Muscle of leg (tissue), 16 donors: ENCODE measurements at places on chromosomes 4 and X. TPM values are rescaled to one million over a fixed set of nuclear protein-coding genes. Genes with fewer than 3 reads are reported as not detected.

GRCh38 chrX:13955095-13955647 is 74.5 kb downstream of the GEMIN8 start:
- DNase-seq = no peak
- H3K27me3 ChIP-seq = peaks cover 32% of the 10 kb centered on the region
- H3K4me3 ChIP-seq = no peak overlapping the region

DNA sequence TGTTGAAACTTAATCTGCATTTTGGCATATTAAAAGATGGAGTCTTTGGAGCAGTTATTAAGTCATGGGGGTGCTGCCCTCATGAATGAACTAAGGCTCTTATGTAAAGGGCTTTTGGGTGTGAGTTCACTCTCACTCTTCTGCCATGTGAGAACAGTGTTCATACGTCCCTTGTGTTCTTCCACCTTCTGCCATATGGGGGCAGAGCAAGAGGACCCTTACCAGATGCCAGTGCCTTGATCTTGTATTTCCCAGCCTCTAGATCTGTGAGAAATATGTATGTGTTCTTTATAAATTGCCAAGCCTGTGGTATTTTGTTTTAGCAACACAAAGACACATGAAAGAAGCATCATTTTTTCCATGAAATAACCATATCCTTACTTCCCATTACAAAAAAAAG is 213.9 kb downstream of the SPOCK3 start:
- H3K36me3 ChIP-seq = no peaks in the 10 kb centered on the region
- H3K27me3 ChIP-seq = no peaks in the 10 kb centered on the region
- no peaks in the 10 kb centered on the region for H3K4me1 ChIP-seq
- H3K27ac ChIP-seq = no peak overlapping the region

ADH1A gene
- total RNA-seq = 0.49 TPM

ADH1B gene
- total RNA-seq = 6.3 TPM

RPA4 gene
- total RNA-seq = 0.93 TPM

DNA sequence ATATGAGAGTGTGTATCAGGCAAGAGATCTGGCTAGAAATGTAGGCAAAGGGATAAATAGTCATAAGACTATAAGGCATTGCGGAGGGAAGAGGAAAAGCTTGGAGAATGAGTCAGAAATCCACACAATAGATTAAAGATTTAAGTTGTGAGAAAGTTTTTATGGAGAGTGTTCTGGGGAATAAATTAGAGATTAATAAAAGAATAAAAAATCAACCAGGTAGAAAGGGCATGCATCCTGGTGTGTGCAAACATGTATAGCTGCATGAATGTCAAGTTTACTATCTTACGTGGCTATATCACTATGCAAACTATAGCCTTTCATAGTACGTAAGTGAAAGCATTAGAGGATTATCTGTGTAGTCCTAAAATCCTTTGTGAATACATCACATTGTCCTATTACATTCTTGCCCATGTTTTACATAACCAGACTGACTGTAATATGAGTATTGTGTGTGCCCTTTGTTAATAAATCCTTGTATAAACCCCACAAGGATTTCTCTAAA is 36.9 kb downstream of the SNCA start:
- no peak overlapping the region for H3K27ac ChIP-seq
- no peaks in the 10 kb centered on the region for H3K27me3 ChIP-seq
- H3K4me1 ChIP-seq = no peaks in the 10 kb centered on the region
- H3K4me3 ChIP-seq = no peak overlapping the region
- no peaks in the 10 kb centered on the region for H3K36me3 ChIP-seq

DNA sequence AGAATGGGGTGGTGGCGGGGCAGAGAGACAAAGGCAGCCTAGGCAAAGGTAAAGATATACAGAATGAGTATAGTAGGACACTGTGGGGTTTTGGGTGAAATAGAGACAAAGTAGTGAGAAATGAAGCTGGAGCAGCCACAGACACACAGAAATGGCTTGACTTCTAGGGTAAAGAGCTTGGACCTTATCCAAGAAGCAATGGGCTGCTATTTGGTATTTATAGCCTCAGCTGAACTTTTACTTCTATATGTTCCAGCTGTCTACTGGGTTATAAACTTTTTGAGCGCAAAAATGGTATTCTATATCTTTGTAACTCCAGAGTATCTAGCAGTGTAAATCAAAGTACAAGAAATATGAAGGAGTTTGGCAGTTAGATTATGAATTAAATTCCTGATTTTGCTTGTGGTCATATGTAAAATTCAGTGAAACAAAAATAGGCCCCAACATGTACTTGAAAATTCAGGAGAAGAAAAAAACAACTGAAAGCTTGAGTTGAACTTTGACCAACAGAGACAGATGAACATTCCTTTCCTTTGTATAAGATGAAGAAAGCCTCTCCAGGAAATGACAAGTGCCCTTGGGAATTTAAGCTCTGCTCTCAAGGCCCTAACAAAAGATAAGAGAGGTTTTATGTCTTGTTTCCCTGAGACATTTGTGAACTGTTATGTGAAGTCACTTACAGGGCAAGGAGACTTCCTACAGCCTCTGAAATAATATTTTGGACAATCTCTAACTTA is 354.1 kb downstream of the CHIC1 start:
- H3K4me3 ChIP-seq = no peak overlapping the region
- H3K27ac ChIP-seq = no peak overlapping the region
- no peaks in the 10 kb centered on the region for H3K36me3 ChIP-seq
- DNase-seq = peak; percentile 50
- peaks cover 2% of the 10 kb centered on the region for H3K4me1 ChIP-seq

- H3K27me3 ChIP-seq = peaks cover 18% of the 10 kb centered on the region
- no peak overlapping the region for H3K27ac ChIP-seq
- H3K36me3 ChIP-seq = no peaks in the 10 kb centered on the region
- no peak overlapping the region for H3K4me3 ChIP-seq
- no peak for DNase-seq
These were observed 135.3 kb upstream of the IL1RAPL2 start for GRCh38 chrX:104430742-104431119.

- H3K4me3 ChIP-seq = no peak overlapping the region
- no peak for DNase-seq
- H3K4me1 ChIP-seq = peaks cover 2% of the 10 kb centered on the region
- no peak overlapping the region for H3K27ac ChIP-seq
- no peaks in the 10 kb centered on the region for H3K27me3 ChIP-seq
These were observed 995 bp upstream of the NFXL1 start for GRCh38 chr4:47915378-47915777.

GRCh38 chr4:166012129-166013030 is 139.3 kb downstream of the TLL1 start:
- H3K4me3 ChIP-seq = no peak overlapping the region
- H3K36me3 ChIP-seq = no peaks in the 10 kb centered on the region
- no peak for DNase-seq
- no peaks in the 10 kb centered on the region for H3K4me1 ChIP-seq

SLIT2 gene
- total RNA-seq = 10.7 TPM

GRCh38 chr4:159216834-159217233 is 114.0 kb downstream of the RAPGEF2 start:
- H3K36me3 ChIP-seq = no peaks in the 10 kb centered on the region
- no peak for DNase-seq
- H3K27me3 ChIP-seq = no peaks in the 10 kb centered on the region
- H3K27ac ChIP-seq = no peak overlapping the region
- H3K4me1 ChIP-seq = no peaks in the 10 kb centered on the region
- no peak overlapping the region for H3K4me3 ChIP-seq

MAB21L2 gene
- total RNA-seq = 0.22 TPM

DNA sequence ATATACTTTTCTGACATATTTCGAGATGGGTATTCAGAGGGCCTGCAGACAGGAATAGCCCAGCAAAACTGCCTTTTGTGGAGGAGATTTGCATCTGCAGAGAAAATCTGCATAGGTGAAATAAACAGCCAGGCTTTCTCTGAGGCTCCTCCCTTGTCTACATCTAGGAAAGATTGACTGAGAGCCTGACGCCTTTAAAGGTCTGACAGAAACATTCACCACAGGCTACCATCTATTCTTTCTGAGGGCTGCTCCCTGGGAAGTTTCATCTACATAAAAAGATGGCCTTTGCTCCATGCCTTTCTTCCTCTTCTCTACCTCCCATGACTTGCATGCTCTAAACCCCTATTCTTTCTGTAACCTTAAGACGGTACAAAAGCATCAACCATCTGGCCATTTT is 55.0 kb upstream of the AP1S2 start:
- no peak for DNase-seq
- no peak overlapping the region for H3K27ac ChIP-seq
- peaks cover 37% of the 10 kb centered on the region for H3K27me3 ChIP-seq
- no peak overlapping the region for H3K4me3 ChIP-seq
- no peaks in the 10 kb centered on the region for H3K4me1 ChIP-seq

HPF1 gene
- total RNA-seq = 24.3 TPM

DNA sequence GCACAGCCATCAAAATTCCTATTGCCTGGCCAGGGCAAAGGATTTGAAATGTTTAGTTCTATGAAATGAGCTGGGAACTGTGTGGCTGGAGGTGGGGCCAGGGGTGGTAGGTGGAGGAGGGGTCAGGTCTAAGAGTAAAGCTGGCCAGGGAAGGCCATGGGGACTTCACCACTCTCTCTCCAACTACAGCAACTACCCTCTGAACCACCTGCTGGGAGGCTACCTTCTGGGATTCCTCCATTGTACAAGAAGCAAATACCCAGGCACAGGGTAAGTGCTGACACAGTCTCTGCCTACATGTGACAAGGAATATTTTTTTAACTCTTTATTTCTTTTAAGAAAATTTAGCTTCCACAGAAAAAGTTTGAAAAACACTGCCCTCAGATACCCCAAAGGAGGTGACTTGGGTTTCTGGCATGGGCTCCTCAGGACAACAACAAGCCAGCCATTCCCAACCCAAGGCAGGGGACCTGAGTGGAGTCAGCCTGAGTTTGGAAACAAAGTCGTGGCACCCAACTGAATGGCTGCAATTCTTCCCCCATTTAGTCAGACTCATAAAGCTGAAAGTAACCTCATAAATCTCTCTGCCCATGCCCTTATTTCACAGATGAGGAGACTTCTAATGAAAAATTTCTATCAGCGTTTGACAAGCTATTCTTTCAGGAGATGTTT is 593.8 kb upstream of the DIPK2B start:
- H3K27ac ChIP-seq = no peak overlapping the region
- H3K4me3 ChIP-seq = no peak overlapping the region
- H3K36me3 ChIP-seq = no peaks in the 10 kb centered on the region
- H3K4me1 ChIP-seq = no peaks in the 10 kb centered on the region
- H3K27me3 ChIP-seq = peaks cover 16% of the 10 kb centered on the region

SYNPO2 gene
- 53.6 TPM for total RNA-seq

DNA sequence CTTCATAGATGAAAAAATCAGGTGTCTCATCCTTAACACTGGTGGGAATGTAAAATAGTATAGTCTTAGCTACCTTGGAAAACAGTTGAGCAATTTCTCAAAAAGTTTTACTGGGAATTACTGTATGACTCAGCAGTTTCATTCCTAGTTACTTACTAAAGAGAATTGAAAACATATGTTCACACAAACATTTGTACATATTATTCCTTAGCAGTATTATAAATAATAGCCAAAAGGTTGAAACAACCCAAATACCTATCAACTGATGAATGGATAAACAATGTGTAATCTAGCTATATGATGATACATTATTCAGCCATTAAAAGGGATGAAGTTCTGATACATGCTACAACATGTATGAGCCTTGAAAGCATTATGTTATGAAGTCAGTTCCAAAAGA is 41.7 kb downstream of the RBM46 start:
- no peaks in the 10 kb centered on the region for H3K27me3 ChIP-seq
- H3K4me3 ChIP-seq = no peak overlapping the region
- H3K27ac ChIP-seq = no peak overlapping the region
- no peaks in the 10 kb centered on the region for H3K4me1 ChIP-seq
- peak; percentile 35 for DNase-seq
- no peaks in the 10 kb centered on the region for H3K36me3 ChIP-seq

DNA sequence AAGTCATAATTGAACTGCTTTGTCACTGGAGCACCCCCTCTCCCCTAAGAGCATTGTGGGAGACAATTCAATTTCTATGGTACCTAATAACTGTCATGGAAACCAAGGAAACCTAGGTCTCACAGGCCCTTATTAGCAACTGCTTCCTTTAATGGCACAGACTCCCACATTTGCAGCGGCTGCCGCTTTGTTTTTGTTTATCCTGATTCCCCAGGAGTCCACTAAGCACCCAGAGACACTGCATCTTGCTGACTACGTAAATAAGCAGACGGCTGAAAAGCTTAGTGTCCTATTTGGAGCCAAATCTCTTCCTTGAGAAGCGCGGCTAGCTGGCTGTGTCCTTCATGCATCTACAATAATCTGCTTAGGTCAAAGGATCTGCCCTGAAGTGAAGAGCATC is 494.4 kb downstream of the TMA16 start:
- peaks cover 7% of the 10 kb centered on the region for H3K4me1 ChIP-seq
- H3K36me3 ChIP-seq = no peaks in the 10 kb centered on the region
- H3K27me3 ChIP-seq = no peaks in the 10 kb centered on the region
- H3K27ac ChIP-seq = no peak overlapping the region
- no peak overlapping the region for H3K4me3 ChIP-seq
- peak; percentile 62 for DNase-seq

GRCh38 chr4:140309124-140309870 is 64.1 kb upstream of the SCOC start:
- no peak for DNase-seq
- no peaks in the 10 kb centered on the region for H3K27me3 ChIP-seq
- H3K4me3 ChIP-seq = no peak overlapping the region
- no peak overlapping the region for H3K27ac ChIP-seq

KLKB1 gene
- 0.09 TPM for total RNA-seq

TMEM47 gene
- 63.6 TPM for total RNA-seq

DNA sequence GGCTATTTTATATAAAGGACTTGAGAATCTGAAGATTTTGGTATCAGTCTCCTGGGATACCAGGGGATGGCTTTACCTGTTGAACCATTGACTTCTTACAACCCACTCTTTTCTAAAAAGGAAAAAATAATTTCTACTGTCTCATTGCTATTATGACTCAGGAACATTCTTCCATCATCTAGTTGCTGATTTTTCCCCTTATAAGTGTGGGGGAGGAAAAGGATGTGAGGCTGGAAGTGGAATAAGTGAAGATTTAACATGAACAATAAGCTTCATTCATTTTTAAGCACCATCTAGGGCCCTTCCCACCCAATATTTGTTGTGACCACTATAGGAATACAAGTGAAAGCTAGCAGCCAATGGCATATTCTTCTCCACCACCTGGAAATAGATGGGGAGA is 10.6 kb upstream of the MND1 start:
- no peak for DNase-seq
- no peaks in the 10 kb centered on the region for H3K4me1 ChIP-seq
- H3K36me3 ChIP-seq = no peaks in the 10 kb centered on the region

DNA sequence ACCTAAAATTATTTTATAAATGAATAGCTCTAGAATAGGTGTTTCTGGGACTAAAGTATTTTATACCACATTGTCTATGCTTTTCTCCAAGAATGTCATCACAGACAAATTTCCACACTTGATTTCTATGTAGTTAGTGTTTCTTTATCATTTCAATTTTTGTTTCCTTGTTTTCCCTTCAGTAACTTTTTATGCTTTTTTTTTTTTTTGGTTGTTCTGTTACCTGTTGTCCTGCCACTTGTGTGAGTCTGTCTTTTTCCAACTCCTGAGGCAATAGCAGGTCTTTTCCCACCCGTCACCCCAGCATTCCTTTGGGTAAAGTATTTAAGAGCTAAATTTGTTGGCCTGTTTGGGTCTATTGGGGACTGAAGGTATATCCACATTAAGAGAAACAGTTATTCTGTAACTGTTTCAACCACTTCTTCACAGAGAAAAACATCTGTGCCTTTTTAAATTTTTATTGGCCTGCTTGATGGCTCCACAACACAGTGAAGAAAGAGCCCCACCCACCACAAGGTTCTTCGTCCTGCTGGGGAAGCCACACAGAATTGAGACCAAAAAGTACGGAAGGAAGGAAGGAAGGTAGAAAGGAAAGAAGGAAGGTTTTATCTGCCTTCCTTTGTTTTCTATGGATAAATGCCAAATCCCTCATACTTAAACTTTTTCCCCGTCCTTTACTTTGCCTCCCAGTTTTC is 17.7 kb upstream of the GPC3 start:
- H3K27me3 ChIP-seq = peaks cover 8% of the 10 kb centered on the region
- DNase-seq = no peak
- peaks cover 3% of the 10 kb centered on the region for H3K4me1 ChIP-seq
- no peak overlapping the region for H3K4me3 ChIP-seq
- no peak overlapping the region for H3K27ac ChIP-seq
